ENCODE measurements at places on chromosomes 6 and 20. TPM values are rescaled to one million over a fixed set of nuclear protein-coding genes. Genes with fewer than 3 reads are reported as not detected.

- H3K4me3 ChIP-seq = no peak overlapping the region
- no peak overlapping the region for H3K27ac ChIP-seq
- no peak for DNase-seq
- H3K36me3 ChIP-seq = no peaks in the 10 kb centered on the region
- H3K4me1 ChIP-seq = no peaks in the 10 kb centered on the region
Measured at GRCh38 chr6:51531623-51532022, 555.8 kb downstream of the PKHD1 start.

DNA sequence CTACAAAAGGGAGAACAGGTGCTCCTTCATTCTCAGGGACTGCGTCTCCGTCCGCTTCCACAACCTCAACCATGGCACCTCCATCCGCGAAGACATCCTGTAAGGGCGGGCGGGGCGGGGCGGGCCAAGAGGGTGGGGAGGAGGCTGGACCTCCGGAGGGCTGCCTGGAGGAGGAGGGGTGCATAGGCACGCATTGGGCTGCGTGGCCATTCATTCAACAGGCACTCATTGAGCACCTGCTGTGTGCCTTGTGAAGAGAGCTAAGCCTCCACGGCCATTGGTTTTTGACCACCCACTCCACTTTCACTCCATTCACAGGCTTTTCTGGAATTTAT lies 435 bp downstream of the ZSWIM3 start:
- H3K4me3 ChIP-seq = peak overlapping the region; percentile 65
- no peaks in the 10 kb centered on the region for H3K36me3 ChIP-seq
- H3K27ac ChIP-seq = peak overlapping the region; percentile 85
- DNase-seq = no peak
- H3K27me3 ChIP-seq = no peaks in the 10 kb centered on the region
- H3K4me1 ChIP-seq = peaks cover 17% of the 10 kb centered on the region

DNA sequence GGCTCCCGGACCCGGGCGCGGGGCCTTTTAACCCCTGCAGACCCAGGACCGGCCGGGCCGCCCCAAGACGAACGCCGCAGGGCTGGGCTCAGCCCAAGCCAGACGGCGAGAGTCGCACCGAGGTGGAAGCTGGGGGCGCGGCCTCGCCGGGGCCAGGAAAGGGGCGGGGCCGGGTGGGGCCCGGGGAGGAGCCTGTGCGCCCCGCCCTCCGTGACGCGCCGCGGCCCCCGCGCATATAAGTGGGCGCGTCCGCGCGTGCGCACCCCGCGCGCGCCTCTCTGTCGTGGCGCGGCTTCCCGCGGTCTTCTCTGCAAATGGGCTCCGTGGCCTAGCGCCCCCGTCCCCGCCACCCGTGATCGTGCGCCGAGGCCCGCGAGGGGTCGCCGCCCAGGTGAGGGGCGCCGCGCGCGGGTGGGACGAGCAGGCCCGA lies at the start of gene PPDPF:
PPDPF (plus strand) TSS at position 262 of the 430 bp plus-strand sequence. CDS start 544 bp downstream, outside the sequence.
- H3K36me3 ChIP-seq = peaks cover 19% of the 10 kb centered on the region
- peak within 1 kb of the TSS; percentile 97 for H3K4me3 ChIP-seq
- DNase-seq = no peak
- H3K4me1 ChIP-seq = peaks cover 14% of the 10 kb centered on the region

DNA sequence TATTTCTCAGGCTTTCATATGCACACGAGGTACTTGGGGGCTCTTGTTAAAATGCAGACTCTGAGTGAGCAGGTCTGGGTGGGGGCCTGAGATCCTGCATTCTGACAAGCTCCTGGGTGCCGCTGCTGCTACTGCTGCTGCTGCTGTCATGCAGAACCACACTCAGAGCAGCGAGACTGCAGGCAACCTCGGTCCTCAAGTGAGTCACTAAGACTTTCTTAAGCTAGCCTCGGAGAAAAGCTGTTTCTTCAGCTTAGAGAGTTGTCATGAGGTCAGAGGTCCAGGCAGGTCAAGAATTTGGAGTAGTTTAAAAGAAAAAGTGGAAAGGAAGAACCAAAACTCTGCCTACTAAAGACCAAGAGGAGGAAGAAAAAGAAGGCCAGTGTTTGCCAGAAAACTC lies 92.9 kb downstream of the SPTLC3 start:
- H3K27ac ChIP-seq = peak overlapping the region; percentile 72
- peaks cover 88% of the 10 kb centered on the region for H3K4me1 ChIP-seq
- no peak for DNase-seq
- H3K4me3 ChIP-seq = no peak overlapping the region
- peaks cover 5% of the 10 kb centered on the region for H3K36me3 ChIP-seq

- H3K36me3 ChIP-seq = no peaks in the 10 kb centered on the region
- DNase-seq = peak; percentile 48
- H3K27ac ChIP-seq = no peak overlapping the region
- H3K4me1 ChIP-seq = no peaks in the 10 kb centered on the region
- no peak overlapping the region for H3K4me3 ChIP-seq
Measured at GRCh38 chr20:23242104-23242503, 108.5 kb upstream of the NXT1 start.

SLC25A27 gene
- total RNA-seq = not detected

- H3K27me3 ChIP-seq = no peaks in the 10 kb centered on the region
- H3K4me1 ChIP-seq = peaks cover 30% of the 10 kb centered on the region
- DNase-seq = no peak
- H3K27ac ChIP-seq = peak overlapping the region; percentile 91
- peaks cover 19% of the 10 kb centered on the region for H3K36me3 ChIP-seq
Measured at GRCh38 chr20:41111578-41111951, 25.8 kb upstream of the PLCG1 start.
